ENCODE measurements at places on chromosomes 3 and 15.

GRCh38 chr3:24310887-24311286 lies 183.8 kb downstream of the THRB start:
- DNase-seq = no peak

GRCh38 chr15:99481113-99481950 lies 84.5 kb upstream of the MEF2A start:
- no peak for DNase-seq

DNA sequence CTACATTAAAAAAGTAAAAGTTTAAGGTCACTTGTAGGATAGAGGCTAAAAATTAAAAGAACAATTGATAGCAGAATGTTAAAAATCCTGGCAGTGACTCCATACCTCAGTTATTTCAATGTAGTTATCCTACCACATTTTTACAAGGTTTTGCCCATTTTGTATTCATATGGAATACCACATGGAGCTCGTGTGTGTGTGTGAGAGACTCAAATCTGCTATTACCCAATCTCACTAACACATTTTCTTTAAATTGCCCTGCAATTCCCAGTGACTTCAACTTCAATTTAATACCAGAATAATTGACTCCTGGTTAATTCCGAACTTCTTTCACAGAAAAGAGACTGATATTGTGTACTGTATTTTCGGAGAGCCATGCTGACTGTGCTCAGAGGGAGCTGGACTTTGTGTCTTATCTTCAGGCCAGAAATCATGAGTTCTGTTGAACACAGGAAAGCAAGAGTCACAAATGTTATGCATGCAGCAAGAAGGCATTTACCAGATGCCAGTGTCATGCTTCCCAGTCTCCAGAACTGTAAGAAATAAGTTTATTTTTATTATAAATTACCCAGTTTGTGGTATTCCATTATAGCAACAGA lies 529.0 kb upstream of the NECTIN3 start:
- DNase-seq = no peak

DNA sequence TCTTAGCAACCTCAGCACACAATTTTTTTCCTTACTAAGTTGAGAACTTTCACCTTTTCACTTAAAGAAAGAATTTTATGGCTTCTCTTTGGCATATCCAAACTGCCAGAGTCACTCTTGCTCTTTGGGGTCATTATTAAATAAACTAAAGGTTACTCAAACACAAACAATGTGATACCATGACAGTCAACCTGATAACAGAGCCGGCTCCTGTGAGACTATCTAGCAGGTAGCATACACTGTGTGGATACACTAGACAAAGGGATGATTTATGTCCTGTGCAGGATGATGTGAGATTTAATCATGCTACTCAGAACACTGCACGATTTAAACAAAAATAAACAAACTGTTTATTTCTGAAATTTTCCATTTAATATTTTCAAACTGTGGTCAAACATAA lies 35.6 kb downstream of the LRRFIP2 start:
- no peak for DNase-seq

- DNase-seq = no peak
Observed at GRCh38 chr3:111584744-111585143, 10.4 kb downstream of the ZBED2 start.

- DNase-seq = no peak
Observed at GRCh38 chr3:193134856-193135255, 106.2 kb upstream of the PLAAT1 start.

DNA sequence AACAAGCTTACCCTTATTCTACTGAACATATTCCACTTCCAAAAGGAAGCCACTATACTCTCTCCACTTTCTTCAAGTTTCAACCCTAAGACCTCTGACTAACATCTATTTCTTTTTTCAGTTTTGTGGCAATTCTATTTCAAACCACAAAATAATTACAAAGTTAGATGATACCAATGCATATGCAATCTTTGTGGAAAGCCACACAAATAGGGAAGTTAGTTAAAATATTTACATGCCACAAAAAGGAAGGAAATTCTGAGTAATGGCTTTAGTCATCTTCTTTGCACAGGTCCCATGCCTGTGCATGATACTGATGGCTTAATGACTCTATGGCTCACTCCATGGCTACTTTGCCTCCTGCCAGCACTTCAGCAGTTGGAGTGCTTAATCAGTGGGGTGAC lies 57.0 kb upstream of the MCTP2 start:
- no peak for DNase-seq

DNA sequence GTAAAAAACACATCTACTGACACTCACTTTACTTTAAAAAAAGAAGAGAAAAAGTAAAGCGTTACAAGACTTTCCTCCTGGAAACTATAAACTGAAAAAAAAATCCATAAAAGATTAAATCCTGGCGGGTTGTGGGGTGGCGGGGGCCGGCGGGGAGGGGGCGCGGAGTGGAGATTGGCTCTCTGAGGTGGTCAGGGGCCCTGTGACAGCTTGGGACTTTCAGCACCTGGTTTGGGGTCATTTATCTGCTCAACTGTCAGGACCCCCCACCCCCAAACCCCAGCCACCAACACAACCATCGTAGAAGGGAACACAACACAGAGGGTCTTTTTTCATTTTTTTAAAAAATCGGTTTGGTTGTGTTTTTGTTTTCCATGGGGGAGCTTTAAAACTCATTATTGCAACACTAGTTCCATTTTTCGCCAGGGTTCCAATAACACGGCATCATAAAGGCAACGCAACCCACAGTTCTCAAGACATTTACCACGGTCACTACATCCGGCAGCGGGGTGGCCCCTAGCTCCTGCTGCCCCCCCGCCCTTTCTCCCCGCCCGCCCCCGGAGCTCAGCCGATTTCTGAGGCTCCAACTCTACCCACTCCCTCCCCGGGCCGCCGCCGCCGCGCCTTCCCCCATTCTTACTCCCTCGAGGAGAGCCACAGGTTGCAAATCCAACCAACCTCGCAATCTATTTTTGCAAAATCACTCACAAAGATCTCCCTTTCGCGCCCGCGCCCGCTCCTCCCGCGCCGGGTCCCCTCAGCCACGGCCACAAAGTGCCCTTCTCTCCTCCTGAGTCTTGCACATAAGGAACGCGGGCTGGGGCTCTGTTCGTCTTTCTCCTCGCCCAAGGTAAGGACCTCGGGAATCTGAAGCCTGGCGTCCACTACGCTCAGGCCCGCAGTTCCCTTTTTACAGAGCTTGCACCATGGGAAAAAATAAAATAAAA lies 1.8 kb downstream of the BCL6 start:
- no peak for DNase-seq

DNA sequence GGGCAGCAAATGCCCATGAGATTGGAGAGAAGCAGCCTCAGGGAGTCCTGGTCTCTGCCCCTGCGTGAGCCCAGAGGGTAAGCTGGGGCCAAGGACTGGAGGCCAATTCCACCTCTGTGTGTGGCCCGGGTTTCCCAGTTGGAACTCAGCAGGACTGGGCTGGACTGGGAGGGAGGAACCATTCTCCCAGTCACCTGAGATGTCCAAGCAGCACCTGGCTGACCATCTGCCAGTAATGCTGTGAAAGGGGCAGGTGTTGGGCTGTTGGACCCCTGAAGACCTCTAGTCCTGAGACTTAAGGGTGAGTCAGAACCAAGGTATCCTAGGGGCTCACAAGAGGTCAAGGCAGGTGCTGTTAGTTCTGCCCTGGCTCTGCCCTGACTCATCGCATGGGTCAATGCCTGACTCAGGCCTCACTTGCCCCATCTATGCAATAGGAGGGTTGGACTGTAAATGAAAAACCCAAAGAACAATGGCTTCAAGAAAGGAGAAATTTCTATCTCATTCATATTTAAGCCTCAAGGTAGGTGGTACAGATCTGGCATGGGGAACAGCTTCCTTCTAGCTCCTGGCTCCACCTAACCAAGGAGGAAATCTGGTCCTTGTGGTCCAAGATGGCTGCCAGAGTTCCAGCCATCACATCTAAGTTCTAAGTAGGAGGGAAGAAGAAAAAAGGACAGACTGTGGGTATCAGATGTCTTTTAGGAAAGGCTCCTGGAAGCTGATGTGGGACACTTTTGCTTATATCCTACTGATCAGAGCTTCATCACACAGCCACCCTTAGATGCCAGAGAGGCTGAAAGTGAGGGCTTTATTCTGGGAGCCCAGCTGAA lies 111.3 kb downstream of the FBLN2 start:
- DNase-seq = no peak

GRCh38 chr15:79041601-79042168 lies 48.9 kb downstream of the RASGRF1 start:
- DNase-seq = no peak

DNA sequence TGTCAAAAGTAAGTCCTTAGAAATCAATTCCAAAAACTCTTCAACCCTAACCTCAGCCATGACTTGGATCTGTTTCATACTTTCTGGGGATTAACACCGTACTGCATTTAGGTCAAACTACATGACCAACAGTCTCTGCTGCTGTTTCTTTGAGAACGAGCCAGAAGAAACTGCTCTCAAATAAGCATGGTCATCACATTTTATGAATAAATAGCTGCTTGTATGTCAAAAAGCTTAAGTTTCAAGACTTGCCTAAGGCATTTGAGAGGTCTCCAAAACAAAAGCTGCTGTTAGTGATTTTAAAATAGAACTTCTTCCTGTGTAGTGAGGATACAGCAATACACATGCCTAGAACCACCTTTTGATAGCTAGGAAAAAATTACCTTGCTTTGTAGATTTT lies 166.3 kb upstream of the CHRM5 start:
- DNase-seq = no peak

DNA sequence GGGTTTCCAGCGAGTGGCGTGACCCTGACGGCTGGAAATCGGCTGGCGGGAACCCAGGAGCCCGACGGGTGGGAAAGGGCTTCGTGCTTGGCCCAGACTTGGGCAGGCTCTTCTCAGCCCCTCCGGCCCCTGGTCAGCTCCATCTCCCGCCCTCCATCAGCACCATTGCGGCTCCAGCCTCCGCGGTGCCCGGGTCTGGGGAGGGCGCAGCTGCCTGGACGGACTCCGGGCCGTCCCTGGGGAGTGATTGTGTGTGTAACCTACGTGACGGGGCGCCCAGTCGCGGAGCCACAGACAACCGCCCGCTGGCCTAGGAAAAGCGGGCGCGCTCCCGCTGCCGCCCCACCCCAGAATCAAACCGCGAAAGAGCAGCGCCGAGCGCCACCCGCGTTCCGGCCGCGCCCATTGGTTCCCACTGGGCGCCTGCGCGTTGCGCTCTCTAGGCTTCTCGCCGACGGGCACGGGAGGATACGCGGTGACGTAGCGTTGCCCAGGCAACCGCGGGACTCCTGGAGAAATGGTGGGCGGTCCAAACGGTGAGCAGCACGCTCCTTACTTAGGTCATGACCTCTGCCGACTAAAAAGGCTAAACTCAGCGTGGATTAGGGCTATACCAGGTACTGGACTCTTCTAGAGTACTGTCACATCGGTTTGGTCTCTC lies at the start of gene CFAP20DC:
Gene CFAP20DC, minus strand, starts transcription at position 355 of the 661 bp plus-strand sequence. CDS start 394 bp downstream, outside the sequence.
- peak; percentile 51 for DNase-seq

DNA sequence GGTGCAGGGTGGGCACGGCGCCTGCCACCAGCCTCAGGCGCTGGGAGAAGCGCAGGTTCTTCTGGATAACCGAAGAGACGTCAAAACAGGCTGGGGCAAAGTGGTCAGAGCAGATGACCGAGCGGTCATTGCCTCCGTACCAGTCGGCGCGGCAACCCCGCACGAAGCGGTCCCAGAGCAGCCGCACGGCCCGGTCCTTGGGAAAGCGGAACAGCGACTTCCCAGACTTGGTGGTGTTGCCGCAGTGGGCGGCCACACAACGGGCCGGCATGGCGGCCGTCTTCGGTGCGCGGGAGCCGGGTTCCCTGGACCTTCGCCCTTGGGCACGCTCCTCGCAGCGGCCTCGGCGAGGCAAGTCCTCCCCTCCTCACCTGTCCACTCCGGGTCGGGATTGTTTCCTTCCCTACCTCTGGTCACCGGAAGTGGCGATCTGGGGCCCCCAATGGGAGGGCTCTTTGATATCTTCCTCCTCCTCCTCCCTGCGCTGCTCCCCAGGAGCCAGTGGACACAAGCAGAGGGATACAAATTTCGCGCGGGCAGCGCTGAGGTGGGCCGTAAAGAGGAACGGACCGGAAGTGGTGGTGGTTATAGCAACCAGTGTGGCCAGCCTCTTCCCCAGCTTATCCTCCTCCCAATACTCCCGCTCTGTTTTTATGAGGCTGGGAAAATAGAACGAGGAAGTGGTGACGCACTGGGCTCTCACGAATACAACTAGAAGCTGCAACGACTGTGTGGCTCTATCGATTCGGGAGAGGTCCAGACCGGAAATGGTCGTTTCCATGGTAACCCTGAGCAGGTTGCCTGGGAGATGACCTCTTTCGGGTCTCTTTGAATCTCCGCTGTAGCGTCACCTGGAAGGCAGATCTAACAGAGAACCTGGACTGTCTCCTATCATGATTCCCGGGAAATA lies at the start of the genes LRRC49 and THAP10:
Gene LRRC49, plus strand, starts transcription at position 825 of the 910 bp plus-strand sequence. Its CDS starts 69 bp downstream, at position 894.
Gene THAP10, minus strand, starts transcription at position 432 of the 910 bp plus-strand sequence. Its CDS starts 161 bp downstream, at position 271.
- no peak for DNase-seq

DNA sequence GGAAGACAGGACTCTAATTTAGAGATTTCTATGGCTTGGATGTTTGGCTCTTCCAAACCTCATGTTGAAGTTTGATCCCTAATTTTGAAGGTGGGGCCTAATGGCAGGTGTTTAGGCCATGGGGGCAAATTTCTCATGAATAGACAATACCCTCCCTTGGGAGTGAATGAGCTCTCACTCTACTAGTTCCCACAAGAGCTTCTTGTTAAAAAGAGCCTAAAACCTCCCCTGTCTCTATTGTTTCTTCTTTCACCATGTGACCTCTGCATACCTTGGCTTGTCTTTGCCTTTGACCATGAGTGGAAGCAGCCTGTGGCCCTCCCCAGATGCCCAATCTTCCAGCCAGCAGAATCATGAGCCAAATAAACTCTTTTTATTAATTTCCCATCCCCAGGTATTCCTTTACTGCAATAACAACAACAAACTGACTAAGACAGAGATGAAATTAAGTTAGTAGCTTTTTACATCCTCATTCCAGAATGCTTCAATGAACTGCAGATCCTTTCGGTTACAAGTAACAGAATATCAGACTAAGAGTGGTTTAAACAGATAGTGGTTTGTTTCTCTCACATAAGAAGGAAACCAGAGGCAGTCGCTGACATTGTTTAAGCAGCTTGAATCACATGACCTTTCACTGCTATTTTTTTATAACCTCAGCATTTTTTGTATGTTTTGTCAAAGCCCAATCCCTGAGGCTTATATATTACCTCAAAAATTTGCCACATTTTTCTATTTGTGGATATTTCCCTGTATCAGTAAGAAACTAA lies 1013.3 kb upstream of the SEMA6D start:
- DNase-seq = no peak

GRCh38 chr15:28896951-28897350 lies 11.2 kb downstream of the APBA2 start:
- DNase-seq = no peak

DNA sequence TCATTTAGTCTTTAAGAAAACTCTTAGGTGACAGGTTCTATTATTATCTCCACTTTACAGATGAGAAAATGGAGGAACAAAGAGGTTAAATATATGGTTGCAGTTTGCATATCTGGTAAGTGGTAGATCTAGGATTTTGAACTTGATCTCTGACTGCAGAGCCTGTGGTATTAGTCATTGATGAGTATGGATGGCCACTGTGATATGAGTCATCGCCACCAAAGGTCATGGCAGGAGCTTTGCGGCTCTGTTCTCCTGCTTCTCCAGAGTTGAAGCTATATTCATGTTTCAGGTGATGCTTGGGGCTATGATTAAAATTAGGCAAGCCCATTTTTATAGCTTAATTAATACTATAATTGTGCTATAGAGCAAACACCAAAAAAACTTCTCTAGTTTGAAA lies 306.2 kb upstream of the DPPA4 start:
- no peak for DNase-seq

- no peak for DNase-seq
Observed at GRCh38 chr3:139695007-139695406, 17.2 kb upstream of the NMNAT3 start.

GRCh38 chr15:92749946-92750345 lies 94.4 kb upstream of the FAM174B start:
- DNase-seq = no peak

Data from stimulated activated CD8-positive, alpha-beta memory T cell treated with anti-CD3 and anti-CD28 coated beads, Interleukin-7, amount 100 ng/mL, for 1 hour (primary cell).